WTC11 (cell line): ENCODE measurements at places on chromosomes 7 and 10.

DNA sequence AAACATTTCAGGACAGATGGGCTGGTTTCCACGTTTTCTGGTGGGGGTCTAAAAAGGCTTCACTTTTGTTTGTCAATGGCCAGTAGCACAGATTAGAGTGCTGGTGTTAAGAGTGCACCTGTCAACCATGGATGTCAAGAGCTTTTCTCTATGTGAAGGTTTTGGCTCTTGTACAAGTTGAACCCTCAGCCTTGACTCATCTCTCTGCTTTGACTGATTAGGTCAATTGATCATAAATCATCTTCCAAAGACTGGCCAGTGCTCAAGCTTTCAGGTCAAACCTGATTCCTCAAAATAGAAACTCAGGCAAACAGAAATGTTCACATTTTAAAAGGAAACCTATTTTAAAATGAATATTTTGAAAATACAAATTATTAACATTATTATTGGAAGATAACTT lies 59.6 kb upstream of the SP4 start:
- H3K4me1 ChIP-seq: peaks cover 16% of the 10 kb centered on the region
- no peak overlapping the region for H3K4me3 ChIP-seq
- DNase-seq: no peak
- H3K27me3 ChIP-seq: no peaks in the 10 kb centered on the region

- peaks cover 12% of the 10 kb centered on the region for H3K4me1 ChIP-seq
- DNase-seq: no peak
- no peaks in the 10 kb centered on the region for H3K36me3 ChIP-seq
Measured at GRCh38 chr10:93363891-93364648, 118.1 kb downstream of the MYOF start.

GRCh38 chr7:67725423-67725822 lies 728.8 kb downstream of the TYW1 start:
- H3K36me3 ChIP-seq: no peaks in the 10 kb centered on the region
- H3K4me1 ChIP-seq: peaks cover 50% of the 10 kb centered on the region
- H3K27me3 ChIP-seq: no peaks in the 10 kb centered on the region

- H3K4me1 ChIP-seq: peaks cover 67% of the 10 kb centered on the region
- no peak for DNase-seq
- no peak overlapping the region for H3K4me3 ChIP-seq
- no peak overlapping the region for H3K27ac ChIP-seq
Measured at GRCh38 chr7:142362349-142362748, 104.5 kb upstream of the PRSS58 start.

- peaks cover 3% of the 10 kb centered on the region; the same call in 1 of the 2 replicates for H3K27me3 ChIP-seq
- DNase-seq: no peak
- H3K36me3 ChIP-seq: no peaks in the 10 kb centered on the region
- H3K27ac ChIP-seq: no peak overlapping the region
Measured at GRCh38 chr10:124168991-124169802, 75.8 kb upstream of the CHST15 start.

DNA sequence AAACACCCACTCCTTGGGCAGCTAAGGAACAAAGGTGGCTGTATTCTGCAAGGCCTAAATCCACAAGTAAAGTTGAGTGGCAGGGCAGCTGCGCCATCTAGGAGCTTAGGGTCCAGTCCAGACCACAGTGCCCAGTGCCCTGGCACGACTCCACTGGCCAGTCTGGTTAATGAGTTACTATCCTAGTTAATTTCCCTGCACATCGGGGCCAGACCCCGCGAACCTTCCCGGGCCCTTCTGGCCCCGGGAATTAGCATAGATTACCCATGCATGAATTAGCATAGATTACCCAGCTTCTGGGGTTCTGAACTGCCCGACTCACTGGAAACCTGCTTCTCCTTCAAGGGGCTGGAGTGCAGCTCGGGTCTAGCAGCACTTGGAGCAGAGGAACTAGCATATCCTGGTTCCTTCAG lies 3.2 kb upstream of the EMX2 start:
- H3K36me3 ChIP-seq: no peaks in the 10 kb centered on the region
- no peak for DNase-seq
- H3K4me3 ChIP-seq: no peak overlapping the region

GRCh38 chr10:72784551-72785351 lies 92.8 kb downstream of the MCU start:
- DNase-seq: peak; percentile 28
- no peaks in the 10 kb centered on the region for H3K36me3 ChIP-seq
- peak overlapping the region; percentile 24; the same call in 1 of the 2 replicates for H3K4me3 ChIP-seq
- H3K27ac ChIP-seq: peak overlapping the region; percentile 97
- no peaks in the 10 kb centered on the region for H3K27me3 ChIP-seq

DNA sequence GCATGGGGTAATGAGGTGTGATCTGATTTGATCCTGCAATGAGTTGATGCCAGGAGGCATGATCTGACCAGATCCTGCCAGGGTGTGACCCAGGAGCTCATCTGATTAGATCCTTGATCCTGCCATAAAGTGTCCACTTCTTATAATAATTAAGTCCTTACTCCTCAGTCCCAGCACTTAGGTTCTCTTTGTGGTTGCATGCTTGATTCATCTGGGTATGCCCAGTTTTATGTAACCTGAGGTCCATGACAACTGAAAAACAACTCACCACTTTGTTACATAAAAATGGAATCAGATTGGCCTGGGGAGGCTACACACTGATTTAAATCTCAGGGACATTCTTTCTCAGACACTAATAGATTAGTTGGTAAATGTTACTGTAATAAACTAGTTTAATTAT lies 19.1 kb downstream of the ACADSB start:
- no peak for DNase-seq
- H3K27me3 ChIP-seq: peaks cover 21% of the 10 kb centered on the region
- no peak overlapping the region for H3K27ac ChIP-seq
- H3K36me3 ChIP-seq: no peaks in the 10 kb centered on the region

GRCh38 chr10:70830164-70830563 lies 14.4 kb downstream of the SGPL1 start:
- H3K27ac ChIP-seq: no peak overlapping the region
- H3K4me1 ChIP-seq: 0 out of 2 replicates have a peak, but pooled peaks cover 4% of the 10 kb centered on the region
- DNase-seq: no peak
- no peaks in the 10 kb centered on the region for H3K27me3 ChIP-seq
- peaks cover 15% of the 10 kb centered on the region for H3K36me3 ChIP-seq

GRCh38 chr7:149300620-149301285 lies 38.8 kb downstream of the ZNF783 start:
- peaks cover 5% of the 10 kb centered on the region; the same call in 1 of the 2 replicates for H3K27me3 ChIP-seq
- DNase-seq: no peak
- no peak overlapping the region for H3K4me3 ChIP-seq
- no peak overlapping the region for H3K27ac ChIP-seq
- H3K36me3 ChIP-seq: no peaks in the 10 kb centered on the region; the same call in 1 of the 2 replicates
- peaks cover 14% of the 10 kb centered on the region for H3K4me1 ChIP-seq

DNA sequence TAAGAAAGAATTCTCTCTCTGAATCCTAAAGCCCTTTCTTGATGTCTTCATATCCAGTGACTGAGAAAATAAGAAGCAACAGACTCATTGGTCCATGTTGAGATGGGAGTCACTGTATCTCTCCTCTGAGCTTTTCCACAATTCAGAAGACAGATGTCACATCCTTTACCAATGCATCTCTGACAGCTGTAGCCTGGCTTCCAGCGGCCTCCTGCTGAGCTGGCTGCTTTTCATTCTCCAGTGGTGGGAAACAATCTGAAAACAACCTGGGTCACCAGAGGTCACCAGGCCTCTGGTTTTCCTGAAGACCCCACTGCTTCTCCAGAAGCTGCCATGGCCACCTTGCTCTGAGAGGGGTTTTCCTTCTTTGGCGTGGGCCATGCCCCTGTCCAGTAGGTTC lies 18.3 kb upstream of the RPA3 start:
- H3K27me3 ChIP-seq: no peaks in the 10 kb centered on the region
- peak; percentile 56 for DNase-seq
- H3K27ac ChIP-seq: no peak overlapping the region
- H3K4me1 ChIP-seq: peaks cover 19% of the 10 kb centered on the region; the same call in 1 of the 2 replicates
- H3K36me3 ChIP-seq: no peaks in the 10 kb centered on the region

GRCh38 chr7:113371416-113372043 lies 253.2 kb upstream of the SMIM30 start:
- no peak for DNase-seq
- H3K27me3 ChIP-seq: peaks cover 92% of the 10 kb centered on the region
- H3K36me3 ChIP-seq: no peaks in the 10 kb centered on the region
- no peak overlapping the region for H3K4me3 ChIP-seq
- no peaks in the 10 kb centered on the region for H3K4me1 ChIP-seq
- H3K27ac ChIP-seq: no peak overlapping the region

GRCh38 chr7:135560631-135561030 lies 2.9 kb downstream of the NUP205 start:
- peaks cover 4% of the 10 kb centered on the region; the same call in 1 of the 2 replicates for H3K36me3 ChIP-seq
- DNase-seq: no peak
- H3K4me3 ChIP-seq: peak overlapping the region; percentile 35
- H3K27me3 ChIP-seq: no peaks in the 10 kb centered on the region
- peaks cover 46% of the 10 kb centered on the region for H3K4me1 ChIP-seq

DNA sequence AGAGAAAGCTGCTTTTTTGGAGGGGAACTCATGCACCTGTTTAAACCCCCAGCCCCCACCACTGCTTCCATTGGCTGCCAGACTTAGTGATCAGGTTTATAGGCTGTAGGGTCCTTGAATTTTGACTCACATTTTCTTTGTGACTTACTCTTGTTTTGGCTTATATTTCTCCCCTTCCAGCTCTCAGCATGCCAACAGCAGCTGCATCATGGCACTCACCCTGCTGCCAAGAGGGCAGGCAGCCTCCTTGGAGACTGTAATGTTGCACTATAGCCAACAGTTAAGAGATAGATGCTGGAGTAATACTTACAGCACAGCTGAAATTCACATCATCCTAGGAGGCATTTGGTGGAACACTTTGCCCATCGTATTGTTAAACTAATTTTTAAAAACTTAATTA lies 98.0 kb upstream of the GLCCI1 start:
- no peak for DNase-seq
- H3K27me3 ChIP-seq: no peaks in the 10 kb centered on the region
- peaks cover 22% of the 10 kb centered on the region for H3K4me1 ChIP-seq
